Pulmonary artery endothelial cell (primary cell): ENCODE measurements at places on chromosomes 5 and 9.

DNA sequence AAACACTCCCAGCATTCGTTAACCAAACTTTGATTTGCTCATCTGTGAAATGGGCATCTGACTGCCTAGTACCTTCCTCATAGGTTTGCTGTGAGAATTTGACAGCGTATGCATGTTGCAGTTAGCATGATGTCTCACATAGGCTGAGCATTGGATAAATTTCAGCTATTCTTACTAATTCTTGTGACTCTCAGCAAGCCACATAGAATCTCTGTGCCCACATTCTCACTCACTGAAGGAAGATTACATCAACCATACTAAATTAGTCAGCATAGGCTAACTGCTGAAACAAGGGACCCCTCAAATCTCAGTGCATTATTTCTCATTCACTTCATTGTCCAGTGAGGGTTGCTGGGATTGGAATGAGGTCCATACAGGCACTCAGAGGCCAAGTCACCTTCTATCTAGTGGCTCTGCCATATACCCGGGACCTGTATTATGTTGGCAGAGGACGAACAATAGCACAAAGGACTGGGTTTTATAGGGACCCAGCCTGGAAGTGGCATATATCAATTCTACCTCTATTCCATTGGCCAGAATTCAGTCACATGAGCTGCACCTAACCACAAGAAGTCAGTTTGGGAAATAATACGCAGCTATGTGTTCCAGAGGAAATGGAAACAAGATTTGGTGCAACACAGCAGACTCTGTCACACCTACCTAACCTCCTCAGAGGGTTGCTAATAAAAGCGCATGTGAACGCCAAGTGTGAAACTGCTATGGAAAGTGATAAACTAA, 4.2 kb upstream of the PTGER4 start:
- no peak for DNase-seq

- DNase-seq = no peak
Observed at GRCh38 chr5:1212881-1213280, 11.5 kb downstream of the SLC6A19 start.

- no peak for DNase-seq
Observed at GRCh38 chr5:112356178-112356956, 62.7 kb downstream of the EPB41L4A start.

GRCh38 chr5:177105691-177106476, 19.2 kb downstream of the FGFR4 start:
- DNase-seq = no peak

- no peak for DNase-seq
Observed at GRCh38 chr9:68597362-68597997, 56.8 kb upstream of the TMEM252 start.

DNA sequence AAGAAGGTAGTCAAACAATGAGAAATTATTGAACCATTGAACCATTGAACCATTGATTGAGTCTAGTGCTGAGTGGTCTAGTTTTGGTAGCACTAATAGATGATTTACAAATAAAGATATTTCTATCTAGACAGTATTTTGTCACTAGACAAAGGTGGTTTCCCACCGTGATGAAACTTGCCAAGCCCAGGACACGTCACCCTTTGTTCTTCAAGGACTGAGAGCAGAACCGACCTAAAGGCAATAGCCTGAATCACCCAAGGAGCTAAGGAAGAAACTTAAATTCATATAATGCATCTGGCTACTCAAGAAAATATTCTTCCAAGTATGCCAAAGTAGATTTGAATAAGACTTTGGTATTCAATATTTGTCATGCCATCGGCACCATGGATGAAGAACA, 103.3 kb downstream of the ESM1 start:
- DNase-seq = no peak

DNA sequence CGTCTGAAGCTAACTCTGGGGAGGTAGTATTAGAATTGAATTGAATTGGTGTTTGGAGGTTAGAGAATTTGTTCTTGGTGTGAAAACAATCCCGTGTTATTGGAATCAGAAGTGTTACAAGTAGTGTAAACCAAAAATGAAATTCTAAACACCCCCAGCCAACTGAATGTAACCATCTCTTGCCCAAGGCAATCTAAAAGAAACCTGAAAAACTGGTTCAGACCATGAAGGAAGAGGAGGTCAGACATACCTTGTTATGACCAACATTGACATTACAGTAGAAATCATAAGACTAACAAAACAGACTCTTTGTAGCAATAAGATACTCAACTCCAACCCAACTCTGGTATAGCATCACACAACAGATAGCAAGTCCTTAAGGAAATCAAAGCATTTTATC, 159.0 kb downstream of the TUSC1 start:
- DNase-seq = no peak

- DNase-seq = no peak
Observed at GRCh38 chr5:167671176-167671575, 620.3 kb upstream of the WWC1 start.

DNA sequence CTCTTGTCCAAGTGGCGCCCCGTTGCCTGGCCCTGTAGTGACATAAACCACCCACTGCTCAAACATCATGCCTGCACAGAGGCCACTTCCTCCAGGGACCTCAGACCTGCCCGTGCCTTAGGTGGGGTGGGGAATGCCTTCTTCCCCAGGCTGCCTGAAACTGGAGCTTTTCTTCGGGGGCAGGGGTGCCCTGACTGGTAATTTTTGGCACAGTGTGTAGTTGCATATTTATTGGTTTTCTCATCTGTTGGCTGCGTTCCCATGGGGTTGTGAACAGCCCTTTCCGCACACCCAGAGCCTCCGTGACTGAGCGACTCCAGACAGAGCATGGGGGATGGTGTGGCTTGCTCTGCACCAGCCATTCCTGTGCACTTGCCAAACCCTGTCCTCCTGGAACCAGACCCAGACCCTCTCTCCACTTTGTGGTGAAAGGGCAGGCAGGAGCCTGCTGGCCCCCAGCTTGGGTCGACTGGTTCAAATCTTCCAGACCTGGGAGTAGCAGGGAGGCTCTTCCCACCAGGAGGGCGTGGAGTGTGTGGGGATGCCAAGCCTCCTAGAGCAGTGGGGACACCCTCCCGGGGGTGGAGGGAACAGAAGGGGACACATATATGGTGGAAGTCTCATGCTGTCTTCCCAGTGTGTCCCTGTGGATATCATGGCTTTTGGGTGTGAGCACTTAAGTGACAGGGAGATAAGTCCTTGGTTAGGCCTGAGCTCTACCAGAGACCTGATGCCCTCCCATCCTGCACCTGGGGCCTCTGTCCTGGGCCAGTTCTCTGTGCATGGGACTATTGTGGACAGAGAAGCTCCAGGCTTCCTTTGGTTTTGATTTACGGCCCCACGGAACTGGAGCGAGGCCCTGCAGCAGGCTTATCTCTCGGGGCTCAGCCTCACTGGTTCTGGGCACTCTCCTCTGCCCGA, 39.6 kb downstream of the WNK2 start:
- DNase-seq = no peak
